ENCODE measurements at places on chromosomes 2 and 18.

GRCh38 chr2:174690026-174690425 is 74.2 kb downstream of the CHRNA1 start:
- no peak for DNase-seq

GRCh38 chr2:102736110-102736409 is 25.8 kb upstream of the TMEM182 start:
- no peak for DNase-seq

DNA sequence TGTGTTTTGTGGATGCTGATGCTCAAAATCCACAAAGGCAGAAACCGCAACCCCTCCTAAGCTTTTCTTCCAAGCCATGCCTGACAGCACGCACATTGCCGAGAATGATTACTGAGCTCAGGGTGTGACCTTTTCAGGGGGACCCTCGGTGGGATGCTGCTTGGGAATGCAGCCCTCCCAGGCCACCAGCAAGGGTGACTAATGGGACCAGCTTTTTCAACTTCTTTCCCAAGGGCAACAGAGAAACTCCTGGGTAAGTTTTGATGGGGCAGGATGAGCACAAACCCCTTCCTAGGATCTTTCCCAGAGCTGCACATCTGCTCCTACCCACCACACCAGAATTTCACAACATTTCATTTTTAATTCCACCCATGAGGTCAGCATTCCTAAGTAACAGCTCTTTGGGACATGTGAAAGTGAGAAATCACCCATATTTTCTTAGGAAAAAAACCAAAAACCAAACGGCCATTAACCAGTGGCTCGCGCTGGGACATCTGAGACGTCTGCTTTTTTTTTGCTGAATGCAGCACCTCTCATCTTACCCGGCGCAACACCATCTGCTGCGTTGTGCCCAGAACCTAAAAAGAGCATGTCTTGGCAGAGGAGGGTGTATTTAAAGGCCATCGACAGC is 119.0 kb downstream of the ARL4C start:
- no peak for DNase-seq

GRCh38 chr2:157254041-157254440 is 3.5 kb upstream of the GALNT5 start:
- DNase-seq, result no peak

GRCh38 chr18:36185901-36186460 is 1.3 kb upstream of the MOCOS start:
- no peak for DNase-seq

- DNase-seq, result no peak
Observed at GRCh38 chr18:27120246-27120645, 64.9 kb downstream of the CHST9 start.

DNA sequence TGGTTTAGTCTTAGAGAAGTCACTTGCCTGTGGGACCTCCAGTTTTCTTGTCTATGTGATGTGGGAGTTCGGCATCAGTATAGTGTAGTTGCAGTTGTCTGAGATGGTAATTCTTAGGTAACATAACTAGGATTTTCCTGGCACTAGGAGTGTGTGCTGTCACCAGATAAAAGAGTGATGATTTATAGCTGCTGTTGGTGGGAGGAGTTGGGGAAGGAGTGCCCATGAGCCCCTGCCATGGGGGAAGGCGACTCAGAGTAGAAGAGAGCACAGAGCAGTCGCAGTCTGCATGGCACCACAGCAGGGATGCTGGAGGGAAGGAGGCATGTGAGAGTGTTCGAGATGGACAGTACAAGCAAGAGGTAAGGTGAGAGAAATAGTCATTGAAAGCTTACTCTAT is 38.7 kb downstream of the ATP9B start:
- no peak for DNase-seq

Measured in activated CD8-positive, alpha-beta T cell treated with anti-CD3 and anti-CD28 coated beads for 36 hours (primary cell).